Psoas muscle (tissue), 8 donors: ENCODE measurements at places on chromosomes 2 and 18. TPM values are rescaled to one million over a fixed set of nuclear protein-coding genes. Genes with fewer than 3 reads are reported as not detected.

Gene TNP1
- not detected for polyA plus RNA-seq

Gene ADAM17
- 7.4 TPM for polyA plus RNA-seq

Gene REG1B
- 0.80 TPM for polyA plus RNA-seq

Gene GPR45
- not detected for polyA plus RNA-seq

Gene EFR3B
- 0.88 TPM for polyA plus RNA-seq

GRCh38 chr18:63590966-63591695 is 4.0 kb downstream of the SERPINB13 start:
- no peak for DNase-seq
